Left cardiac atrium (tissue), 4 donors: ENCODE measurements at places on chromosomes 6 and 20.

- no peak for DNase-seq
These were observed 8.6 kb upstream of the LY6G5C start for GRCh38 chr6:31689249-31690110.

DNA sequence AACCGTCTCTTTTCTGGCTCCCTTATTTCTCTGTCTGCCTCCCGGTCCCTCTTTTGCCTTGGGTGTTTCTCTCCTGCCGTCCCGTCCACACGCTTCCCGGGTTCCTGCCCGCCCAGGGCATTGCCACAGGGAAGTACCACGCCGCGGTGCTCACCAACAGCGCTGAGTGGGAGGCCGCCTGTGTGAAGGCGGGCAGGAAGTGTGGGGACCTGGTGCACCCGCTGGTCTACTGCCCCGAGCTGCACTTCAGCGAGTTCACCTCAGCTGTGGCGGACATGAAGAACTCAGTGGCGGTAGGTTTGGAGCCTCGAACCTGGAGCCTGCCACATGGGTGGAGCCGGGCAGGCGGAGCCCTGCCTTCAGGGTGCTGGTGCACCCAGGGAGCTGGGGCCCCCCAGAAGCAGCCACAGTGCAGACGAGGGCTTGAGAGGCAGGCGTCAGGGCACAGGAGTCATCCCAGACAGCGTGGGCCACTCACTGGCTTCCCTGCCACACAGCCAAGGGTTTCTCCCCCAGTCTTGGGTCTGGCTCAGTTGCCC, 21.3 kb downstream of the NPEPL1 start:
- no peak for DNase-seq

DNA sequence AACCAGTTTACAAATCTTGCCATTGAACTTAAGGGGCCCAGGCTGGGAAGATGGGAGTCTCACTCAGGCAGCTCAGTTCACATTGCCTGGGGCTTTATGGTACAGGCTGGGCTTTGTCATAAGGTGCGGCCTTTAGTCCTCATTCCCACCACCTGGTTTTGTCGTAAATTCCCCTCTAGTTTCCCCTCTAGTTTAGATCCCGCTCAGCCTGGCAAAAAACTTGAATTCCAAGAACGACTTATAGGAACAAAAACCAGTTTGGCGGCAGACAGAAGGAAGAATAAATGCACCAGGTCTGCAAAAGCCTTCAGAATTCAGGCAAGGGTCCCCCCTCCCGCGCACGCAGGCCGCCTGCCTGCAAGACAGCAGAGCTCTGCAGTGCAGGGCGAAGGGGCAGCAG, 4.1 kb downstream of the BMP7 start:
- DNase-seq: no peak

GRCh38 chr6:106476331-106477105, 116.0 kb downstream of the CRYBG1 start:
- DNase-seq: no peak

- DNase-seq: no peak
These were observed 71.7 kb downstream of the ATP9A start for GRCh38 chr20:51696304-51697071.

GRCh38 chr6:107386340-107386739, 73.0 kb downstream of the PDSS2 start:
- no peak for DNase-seq
